Progenitor cell of endocrine pancreas (in vitro differentiated cells): ENCODE measurements at places on chromosomes 5 and 9. TPM values are rescaled to one million over a fixed set of nuclear protein-coding genes. Genes with fewer than 3 reads are reported as not detected.

Gene SMARCA2
- total RNA-seq, result 55.8 and 57.0 TPM in 2 replicates

Gene AGXT2
- total RNA-seq, result not detected in 2 replicates

Gene TOR4A
- 8.0 and 8.5 TPM in 2 replicates for total RNA-seq

DNA sequence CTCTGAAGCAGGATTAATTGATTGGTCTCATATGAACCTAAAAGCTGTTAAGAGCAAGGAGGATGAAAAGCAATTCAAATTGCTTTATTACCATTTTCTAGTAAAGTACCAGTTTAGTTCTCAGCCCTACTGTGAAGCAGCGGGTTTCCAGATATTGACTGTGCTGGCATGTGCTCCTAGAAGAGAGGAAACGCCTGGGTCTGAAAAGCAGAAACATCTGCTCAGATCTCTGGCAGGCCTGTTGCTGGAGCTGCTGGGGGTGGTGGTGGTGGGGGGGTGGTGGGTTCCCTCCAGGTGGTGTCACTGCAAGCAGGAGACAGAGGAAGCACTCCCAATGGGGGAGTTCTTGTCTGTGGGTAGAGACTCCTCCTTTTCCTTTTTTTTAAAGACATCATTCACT is 105.5 kb upstream of the ZNF462 start:
- peaks cover 26% of the 10 kb centered on the region for H3K4me1 ChIP-seq
- no peak overlapping the region for H3K4me3 ChIP-seq
- H3K27me3 ChIP-seq, result no peaks in the 10 kb centered on the region
- no peak for DNase-seq

Gene MRPS30
- total RNA-seq, result 50.3 and 52.9 TPM in 2 replicates

DNA sequence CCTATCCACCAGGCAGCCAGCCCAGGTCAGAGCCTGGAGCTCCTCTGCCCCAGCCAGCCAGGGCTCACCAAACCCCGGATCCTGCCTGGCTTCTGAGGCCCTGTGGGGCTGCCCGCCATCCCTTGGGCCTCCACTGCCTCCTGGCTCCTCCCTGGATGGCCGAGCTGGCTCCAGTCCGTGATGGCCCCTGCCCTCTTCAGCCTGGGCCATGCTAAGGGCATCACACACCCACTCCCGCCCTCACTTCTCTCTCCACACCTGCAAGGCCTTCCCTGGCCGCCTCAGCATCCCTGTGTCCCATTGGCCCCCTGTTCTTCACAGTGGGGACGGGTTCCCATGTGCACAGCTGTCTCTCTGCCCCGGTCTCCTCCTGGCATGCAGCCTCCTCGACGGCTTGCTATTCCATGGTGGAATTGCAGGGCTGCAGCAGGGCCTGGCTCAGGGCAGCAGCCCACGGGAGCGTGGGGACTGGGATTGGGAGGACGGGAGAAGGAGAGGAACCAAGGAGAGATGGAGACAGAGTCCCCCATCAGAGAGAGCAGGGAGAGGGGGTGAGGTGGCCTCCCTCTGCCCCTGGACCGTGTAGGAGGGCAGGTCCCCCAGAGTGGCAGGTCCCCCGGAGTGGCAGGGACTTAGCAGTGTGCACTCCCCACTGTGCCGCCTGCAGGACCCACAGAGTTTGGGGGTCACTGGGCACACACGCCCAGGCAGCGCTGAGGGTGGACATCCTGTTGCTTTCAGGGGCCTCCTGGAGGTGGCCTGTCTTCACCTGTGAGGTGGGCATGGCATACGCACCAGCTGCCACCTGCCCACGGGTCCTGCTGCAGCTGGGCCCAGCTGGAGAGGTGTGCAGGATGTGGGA is 16.7 kb upstream of the RNU6ATAC start:
- no peaks in the 10 kb centered on the region for H3K4me1 ChIP-seq
- H3K4me3 ChIP-seq, result no peak overlapping the region
- H3K27ac ChIP-seq, result no peak overlapping the region
- H3K36me3 ChIP-seq, result no peaks in the 10 kb centered on the region
- DNase-seq, result no peak

DNA sequence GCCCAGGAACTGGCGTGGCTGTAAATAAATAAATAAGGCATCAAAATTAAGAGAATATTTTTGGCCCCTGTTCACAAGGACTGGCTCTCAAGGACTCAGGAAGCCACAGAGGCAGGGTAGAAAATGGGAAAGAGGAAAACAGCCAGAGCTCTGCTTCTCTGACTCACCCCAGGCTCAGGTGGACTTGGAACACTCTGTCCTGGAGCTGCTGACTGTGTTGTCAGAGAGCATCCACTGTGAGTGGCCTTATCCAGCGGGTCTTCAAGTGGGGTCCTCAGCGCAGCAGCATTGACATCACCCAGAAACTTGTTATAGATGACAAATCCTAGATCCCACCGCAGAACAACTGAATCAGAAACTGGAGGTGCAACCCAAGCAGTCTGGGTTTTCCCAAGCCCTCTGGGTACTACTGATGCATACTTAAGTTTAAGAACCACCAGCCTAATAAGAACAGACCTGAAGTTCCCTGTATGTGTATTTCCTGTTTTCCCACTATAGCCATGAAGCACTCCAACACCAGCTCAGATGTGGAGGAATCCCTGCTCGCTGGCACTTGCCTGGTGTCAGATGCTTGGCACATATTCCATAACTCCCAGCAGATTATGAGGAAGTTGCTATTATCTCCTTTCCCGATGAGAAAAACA is 20.5 kb downstream of the ADRA1B start:
- H3K27me3 ChIP-seq, result peaks cover 14% of the 10 kb centered on the region
- no peaks in the 10 kb centered on the region for H3K36me3 ChIP-seq
- DNase-seq, result no peak
- no peak overlapping the region for H3K27ac ChIP-seq
- no peak overlapping the region for H3K4me3 ChIP-seq
- no peaks in the 10 kb centered on the region for H3K4me1 ChIP-seq

DNA sequence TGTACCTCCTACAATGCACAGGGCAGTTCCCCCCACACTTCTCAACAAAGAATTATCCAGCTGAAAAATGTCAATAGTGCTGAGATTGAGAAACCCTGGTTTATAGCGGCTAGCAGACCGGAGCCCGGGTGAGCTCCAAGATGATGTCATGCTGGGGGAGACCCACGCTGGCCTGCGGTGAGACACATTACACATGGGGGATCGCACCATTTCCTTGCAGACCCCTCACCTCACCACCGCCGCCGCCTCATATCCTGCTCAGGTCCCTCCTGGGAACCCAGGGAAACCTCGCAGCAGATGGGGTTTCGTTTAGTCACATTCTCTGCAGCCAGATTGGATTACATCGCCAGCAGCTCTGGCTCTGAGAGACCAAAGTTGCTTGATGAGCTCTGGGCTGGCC is 14.7 kb upstream of the TNC start:
- no peak for DNase-seq
- H3K4me3 ChIP-seq, result no peak overlapping the region
- no peaks in the 10 kb centered on the region for H3K36me3 ChIP-seq
- peaks cover 7% of the 10 kb centered on the region for H3K27me3 ChIP-seq
- no peak overlapping the region for H3K27ac ChIP-seq
- H3K4me1 ChIP-seq, result no peaks in the 10 kb centered on the region

GRCh38 chr5:125451622-125452021 is 705.2 kb upstream of the ZNF608 start:
- no peaks in the 10 kb centered on the region for H3K4me1 ChIP-seq
- no peaks in the 10 kb centered on the region for H3K27me3 ChIP-seq
- H3K27ac ChIP-seq, result no peak overlapping the region
- H3K36me3 ChIP-seq, result no peaks in the 10 kb centered on the region
- no peak for DNase-seq

DNA sequence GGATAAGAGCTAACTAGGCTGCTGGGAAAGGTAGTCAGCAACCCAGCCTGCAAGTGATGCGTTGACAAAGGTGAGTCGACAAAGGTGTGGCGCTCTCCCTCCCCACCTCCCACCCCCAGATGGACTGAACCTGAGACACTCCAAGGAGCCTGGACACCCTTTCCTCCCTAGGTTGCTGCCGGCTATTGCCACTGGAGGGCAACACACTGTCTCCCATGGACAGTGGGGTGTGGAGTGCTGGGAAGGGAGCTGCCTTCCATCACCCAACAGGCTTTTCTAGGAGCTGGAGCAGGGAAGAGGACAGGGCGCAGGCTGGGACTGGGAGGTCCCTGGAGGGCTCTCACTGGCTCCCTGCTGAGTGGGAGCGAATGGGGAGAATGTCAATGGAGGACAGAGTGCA is 75.4 kb upstream of the ARAP3 start:
- H3K27me3 ChIP-seq, result peaks cover 46% of the 10 kb centered on the region

Gene HMMR
- total RNA-seq, result 13.3 and 15.0 TPM in 2 replicates

DNA sequence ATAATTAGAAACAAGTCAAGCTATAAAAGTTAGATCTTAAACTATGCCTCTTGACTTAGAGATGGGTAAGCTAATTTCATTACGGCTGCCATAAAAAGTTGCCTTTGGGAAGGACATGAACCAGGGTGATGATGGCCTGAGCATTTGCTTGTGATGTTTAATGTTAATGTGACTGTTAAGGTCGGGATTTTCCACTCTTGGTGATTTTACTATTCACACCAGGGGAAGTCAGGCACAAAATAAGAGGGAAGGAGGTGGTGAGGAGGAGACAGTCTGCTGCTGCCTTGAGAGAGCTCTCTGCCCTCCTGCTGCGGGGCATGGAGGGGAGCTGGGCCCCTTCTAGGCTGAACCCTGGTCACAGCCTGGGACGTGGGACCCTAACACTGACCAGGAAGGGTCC is 34.4 kb downstream of the AHRR start:
- no peak overlapping the region for H3K4me3 ChIP-seq
- DNase-seq, result no peak
- H3K27ac ChIP-seq, result no peak overlapping the region
- no peaks in the 10 kb centered on the region for H3K4me1 ChIP-seq

DNA sequence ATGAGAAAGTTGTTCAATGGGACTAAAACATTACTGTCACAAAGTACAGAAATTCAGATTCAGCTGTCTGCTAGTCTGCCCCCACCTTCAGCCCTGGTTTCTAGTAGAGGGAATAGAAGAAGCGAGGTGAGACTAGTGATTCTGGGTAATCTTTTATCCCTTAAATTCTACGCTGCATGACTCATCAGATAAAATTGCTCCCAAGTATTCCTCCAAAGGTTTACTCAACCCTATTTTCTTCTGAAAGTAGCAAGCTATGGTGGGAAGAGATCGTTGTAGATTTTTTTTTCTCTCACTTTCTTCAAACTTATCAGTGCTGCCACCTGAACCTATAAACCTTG is 318.9 kb upstream of the RIOK2 start:
- no peaks in the 10 kb centered on the region for H3K36me3 ChIP-seq
- H3K27ac ChIP-seq, result no peak overlapping the region
- H3K4me3 ChIP-seq, result no peak overlapping the region
- H3K27me3 ChIP-seq, result no peaks in the 10 kb centered on the region
- DNase-seq, result no peak
- H3K4me1 ChIP-seq, result no peaks in the 10 kb centered on the region

Gene PRDM9
- not detected in 2 replicates for total RNA-seq

GRCh38 chr5:42467981-42468524 is 44.8 kb downstream of the GHR start:
- no peaks in the 10 kb centered on the region for H3K4me1 ChIP-seq
- no peak for DNase-seq
- H3K4me3 ChIP-seq, result no peak overlapping the region

DNA sequence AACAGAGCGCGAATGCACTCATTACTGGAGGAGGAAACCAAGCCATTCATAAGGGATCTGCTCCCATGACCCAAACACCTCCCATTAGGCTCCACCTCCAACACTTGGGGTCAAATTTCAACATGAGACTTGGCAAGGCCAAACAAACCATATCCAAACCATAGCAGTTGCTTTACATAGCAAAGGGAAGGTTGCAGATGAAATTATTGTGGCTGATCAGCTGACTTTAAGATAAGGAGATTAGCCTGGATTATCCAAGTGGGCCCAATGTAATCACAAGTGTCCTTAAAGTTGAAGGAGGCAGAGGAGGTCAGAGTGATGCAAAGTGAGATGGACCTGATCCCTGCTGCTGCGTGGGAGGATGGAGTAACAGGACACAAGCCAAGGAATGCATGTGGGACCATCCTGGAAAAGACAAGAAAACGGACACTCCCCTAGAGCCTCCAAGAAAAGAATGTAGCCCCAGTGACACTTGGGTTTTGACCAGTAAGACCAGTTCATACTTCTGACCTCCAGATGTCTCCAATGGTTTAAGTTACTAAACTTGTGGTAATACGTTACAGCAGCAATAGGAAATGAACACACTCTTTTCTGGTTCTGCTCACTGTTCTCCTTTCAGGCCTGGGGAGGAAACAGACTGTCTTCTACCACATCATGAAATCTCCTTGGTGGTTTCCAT is 167.3 kb downstream of the GNAQ start:
- no peaks in the 10 kb centered on the region for H3K27me3 ChIP-seq
- H3K27ac ChIP-seq, result no peak overlapping the region
- no peak for DNase-seq
- no peaks in the 10 kb centered on the region for H3K4me1 ChIP-seq

DNA sequence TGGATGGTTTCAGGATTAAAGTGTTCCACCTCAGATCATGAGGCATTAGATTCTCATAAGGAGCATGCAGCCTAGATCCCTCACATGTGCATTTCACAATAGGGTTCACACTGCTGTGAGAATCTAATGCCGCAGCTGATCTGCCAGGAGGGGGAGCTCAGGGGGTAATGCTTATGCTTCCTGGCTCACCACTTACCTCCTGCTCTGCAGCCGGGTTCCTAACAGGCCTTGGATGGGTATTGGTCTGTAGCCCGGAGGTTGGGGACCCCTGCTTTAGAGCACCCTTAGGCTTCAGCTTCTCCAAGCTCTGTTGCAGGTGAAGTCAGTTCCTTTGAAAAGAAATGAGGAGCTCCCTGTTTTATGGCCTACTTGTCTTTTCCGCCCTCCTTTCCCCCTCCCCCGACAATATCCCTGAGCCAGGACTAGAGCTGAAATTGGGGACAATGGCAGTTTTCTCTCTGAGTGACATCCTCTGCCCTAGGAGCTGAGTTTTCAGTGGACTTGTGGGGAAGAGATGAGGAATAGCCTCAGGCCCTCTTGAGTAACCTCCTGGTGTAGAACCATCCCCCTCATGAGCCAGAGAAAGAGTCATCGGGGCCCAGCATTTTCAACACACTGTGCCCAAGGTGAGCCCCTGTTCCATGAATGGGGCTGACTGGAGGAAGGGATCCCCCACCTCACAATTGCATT is 16.2 kb upstream of the MAT2B start:
- H3K36me3 ChIP-seq, result peaks cover 23% of the 10 kb centered on the region
- H3K4me1 ChIP-seq, result no peaks in the 10 kb centered on the region
- H3K4me3 ChIP-seq, result no peak overlapping the region
- no peak overlapping the region for H3K27ac ChIP-seq
- H3K27me3 ChIP-seq, result no peaks in the 10 kb centered on the region

Gene C7
- 5.7 and 6.1 TPM in 2 replicates for total RNA-seq

- no peaks in the 10 kb centered on the region for H3K4me1 ChIP-seq
- no peaks in the 10 kb centered on the region for H3K36me3 ChIP-seq
- H3K4me3 ChIP-seq, result no peak overlapping the region
- H3K27ac ChIP-seq, result no peak overlapping the region
- no peak for DNase-seq
Measured at GRCh38 chr5:59187857-59188256, 605.0 kb downstream of the RAB3C start.

GRCh38 chr5:96329289-96329688 is 103.8 kb downstream of the PCSK1 start:
- no peak overlapping the region for H3K4me3 ChIP-seq
- peaks cover 45% of the 10 kb centered on the region for H3K4me1 ChIP-seq
- no peaks in the 10 kb centered on the region for H3K36me3 ChIP-seq
- H3K27ac ChIP-seq, result no peak overlapping the region

Gene ZNF169
- 9.1 and 10.6 TPM in 2 replicates for total RNA-seq
